Stomach (tissue), 19 donors: ENCODE measurements at places on chromosomes 6 and 20.

GRCh38 chr6:155406801-155407200 lies 48.8 kb downstream of the NOX3 start:
- DNase-seq: no peak

DNA sequence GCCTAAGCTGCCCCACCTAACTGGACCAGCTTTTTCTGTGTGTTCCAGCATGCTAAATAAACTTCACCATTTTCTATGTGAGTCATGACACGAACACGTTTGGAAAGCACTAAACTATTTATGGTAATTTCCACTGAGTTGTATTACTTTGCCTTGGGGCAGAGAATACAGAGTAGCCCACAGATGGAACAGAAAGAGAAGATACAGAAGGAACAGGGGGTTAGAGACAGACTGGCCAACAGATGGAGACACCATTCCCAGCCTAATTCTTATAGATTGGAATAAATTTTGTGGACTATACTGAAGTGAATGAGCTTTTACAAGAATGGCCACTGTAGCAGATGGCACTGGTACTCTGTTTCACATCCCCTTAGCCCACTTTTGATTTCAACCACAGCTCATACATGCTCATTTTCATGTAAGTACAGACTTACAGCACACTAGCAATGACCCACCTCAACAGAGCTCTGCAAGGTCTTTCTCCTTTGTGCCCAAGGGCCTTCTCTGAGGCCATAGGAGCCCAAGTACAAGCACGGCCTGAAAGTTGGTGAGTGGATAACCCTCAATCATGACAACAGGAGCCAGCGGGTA lies 13.1 kb upstream of the NT5DC1 start:
- no peak for DNase-seq

DNA sequence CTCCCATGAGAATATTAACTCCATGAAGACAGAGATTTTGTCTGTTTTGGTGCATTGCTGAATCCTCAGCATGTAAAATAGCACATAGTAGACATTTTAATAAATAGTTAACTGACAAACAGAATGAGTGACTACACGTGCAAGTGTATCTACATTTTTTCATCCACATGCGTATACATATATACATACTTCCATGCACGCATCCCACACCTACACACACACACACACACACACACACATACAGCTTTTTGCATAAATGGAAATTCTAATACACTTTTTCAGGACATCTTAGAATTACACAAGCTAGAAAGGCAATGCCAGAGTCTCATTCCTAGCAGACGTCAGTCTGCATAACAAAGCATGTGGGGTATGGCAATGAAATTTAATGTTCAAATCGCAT lies 139.7 kb upstream of the LRFN2 start:
- DNase-seq: no peak

DNA sequence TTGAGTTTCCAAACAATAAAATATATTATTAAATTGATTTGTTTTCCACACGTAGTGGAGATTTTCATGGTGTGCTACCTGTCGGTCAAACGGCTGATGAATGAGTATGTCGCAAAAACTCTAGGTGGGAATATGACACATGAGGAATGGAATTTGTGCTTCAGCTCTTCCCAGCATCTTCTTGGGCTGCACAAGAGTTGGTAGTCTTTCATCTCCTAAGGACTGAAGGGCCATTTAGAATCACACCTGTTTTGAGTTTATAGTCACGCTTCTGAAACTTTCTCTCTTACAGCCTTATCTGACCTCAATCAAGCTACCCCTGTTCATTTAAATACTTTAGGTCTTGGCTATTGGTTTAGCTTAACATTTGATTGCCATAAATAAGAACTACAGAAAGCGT lies 157.7 kb upstream of the AKAP12 start:
- no peak for DNase-seq

DNA sequence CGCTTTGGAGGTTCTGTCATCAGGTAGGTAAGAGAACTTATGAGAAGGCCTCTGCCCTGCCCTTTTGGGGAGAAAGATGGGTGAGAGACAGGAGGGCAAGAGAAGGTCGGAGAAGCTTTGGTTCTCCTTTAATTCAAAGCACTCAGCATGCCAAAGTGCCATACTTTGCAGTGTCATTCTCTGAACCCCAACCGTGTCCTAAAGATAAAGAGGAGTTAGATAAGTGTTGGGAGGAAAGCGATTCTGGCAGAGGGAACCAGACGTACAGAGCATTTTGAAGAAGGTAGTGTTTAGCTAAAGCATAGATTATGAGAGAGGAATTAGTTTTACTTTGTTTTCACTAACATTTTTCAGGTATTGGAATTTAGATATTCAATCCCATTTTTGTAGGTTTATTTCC lies 40.3 kb downstream of the NKAIN2 start:
- DNase-seq: no peak

- DNase-seq: no peak
Observed at GRCh38 chr20:62428002-62428372, 648 bp upstream of the RBBP8NL start.

GRCh38 chr20:8801686-8802085 lies 267.2 kb upstream of the PLCB4 start:
- no peak for DNase-seq

- no peak for DNase-seq
Observed at GRCh38 chr6:145813285-145814034, 1.1 kb downstream of the FBXO30 start.

DNA sequence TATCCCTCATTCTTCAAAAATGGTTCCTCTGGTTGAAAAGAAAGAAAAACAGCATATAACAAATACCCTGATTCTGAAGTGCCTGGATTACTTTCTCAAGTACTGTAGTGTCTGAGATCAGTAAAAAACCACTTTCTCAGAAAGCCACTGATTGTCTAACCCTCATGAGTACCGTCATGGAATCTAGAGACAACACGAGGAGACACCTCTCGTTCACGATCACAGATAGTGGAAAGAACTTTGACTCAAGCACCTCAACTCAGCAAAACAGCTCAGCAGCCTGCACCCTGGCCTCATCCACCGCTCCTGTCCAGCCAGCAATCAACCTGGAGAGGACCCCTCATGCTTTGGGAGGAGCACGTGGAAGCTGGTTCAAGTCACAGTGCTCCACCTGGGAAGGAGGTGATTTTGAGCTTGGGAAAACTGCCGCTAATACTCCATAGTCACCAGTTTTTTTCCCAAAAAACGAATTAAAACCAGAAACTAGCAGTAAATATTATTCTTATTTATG lies 1.0 kb downstream of the SCML4 start:
- peak; percentile 37 for DNase-seq
